ENCODE measurements at places on chromosomes 16 and 17. TPM values are rescaled to one million over a fixed set of nuclear protein-coding genes. Genes with fewer than 3 reads are reported as not detected.

The SLC6A2 gene
- not detected for total RNA-seq

The CDH16 gene
- 0.14 TPM for total RNA-seq

The MYH2 gene
- total RNA-seq, result not detected

The RTN4RL1 gene
- not detected for total RNA-seq

The LITAFD gene
- total RNA-seq, result not detected

The MILR1 gene
- total RNA-seq, result 1.2 TPM

The KAT2A gene
- total RNA-seq, result 18.6 TPM

DNA sequence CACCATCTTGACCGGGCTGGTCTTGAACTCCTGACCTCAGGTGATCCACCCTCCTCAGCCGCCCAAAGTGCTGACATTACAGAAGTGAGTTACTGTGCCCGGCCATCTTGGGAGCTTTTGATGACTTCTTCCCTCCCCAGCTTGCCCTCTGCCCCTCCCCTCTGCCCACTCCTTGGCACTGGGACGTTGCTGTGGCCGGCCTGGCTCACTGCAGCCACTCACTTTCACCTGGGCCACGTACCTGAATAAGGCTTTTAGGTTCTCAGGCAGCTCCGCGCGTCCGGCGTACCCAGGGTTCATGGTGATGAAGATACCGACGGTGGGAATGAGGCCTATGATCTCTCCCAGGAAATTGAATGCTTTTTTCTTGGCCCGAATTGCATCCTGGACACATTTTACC, 81.6 kb downstream of the DNAH17 start:
- DNase-seq, result no peak

DNA sequence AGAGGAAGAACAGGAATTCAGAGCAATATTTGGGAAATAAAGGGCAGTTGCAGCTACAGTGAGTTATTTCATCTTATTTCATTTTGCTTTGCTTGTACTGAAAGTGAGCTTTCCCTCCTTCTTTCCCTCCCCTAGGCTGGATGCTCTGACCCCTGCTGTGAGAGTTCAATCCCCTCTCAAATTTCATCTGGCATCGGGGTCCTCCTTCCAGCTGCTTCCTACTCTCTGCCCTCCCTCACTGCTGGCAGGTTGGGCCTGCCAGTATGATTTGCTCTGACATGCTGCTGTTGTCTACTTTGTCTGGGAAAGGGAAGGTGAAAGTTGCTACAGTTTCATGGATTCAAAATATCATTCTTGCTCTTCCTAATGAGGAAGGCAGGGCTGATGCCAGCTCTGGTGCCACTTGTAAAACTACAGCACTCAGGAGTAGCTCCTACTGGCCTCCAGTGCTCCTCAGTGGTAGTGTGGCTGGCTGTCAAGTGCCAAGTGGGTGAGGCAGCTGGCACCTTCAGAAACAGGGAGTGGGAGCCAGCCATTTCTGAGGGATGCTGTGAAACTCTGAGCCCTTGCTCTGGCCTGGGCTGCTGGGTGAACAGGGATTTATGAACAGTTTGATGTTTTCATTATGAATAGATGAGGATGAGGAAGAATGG, 408.6 kb downstream of the HAPSTR1 start:
- DNase-seq, result no peak

GRCh38 chr17:82890926-82891678, 51.3 kb upstream of the ZNF750 start:
- no peak for DNase-seq

DNA sequence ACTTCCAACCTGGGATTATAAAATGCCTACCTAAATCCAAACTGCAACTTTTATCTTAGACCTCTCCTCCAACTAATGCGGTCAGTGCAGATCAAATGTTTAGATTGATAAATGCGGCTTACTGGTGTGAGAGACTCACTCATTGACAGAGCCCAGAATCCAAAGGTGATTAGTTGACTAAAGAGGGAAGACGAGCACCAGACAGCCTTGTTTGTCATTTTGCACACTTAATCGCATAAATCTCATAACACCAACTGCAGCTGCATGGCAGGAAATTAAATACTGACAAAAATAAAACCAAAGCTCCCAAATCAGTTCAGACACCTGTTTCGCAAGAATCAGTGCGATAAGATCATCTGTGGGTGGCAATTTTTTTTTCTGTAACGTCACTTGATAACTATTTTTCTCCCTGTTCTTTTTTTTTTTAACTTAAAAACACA, 35.9 kb downstream of the NACA2 start:
- no peak for DNase-seq

GRCh38 chr16:87278191-87279093, 38.8 kb downstream of the C16orf95 start:
- DNase-seq, result no peak

DNA sequence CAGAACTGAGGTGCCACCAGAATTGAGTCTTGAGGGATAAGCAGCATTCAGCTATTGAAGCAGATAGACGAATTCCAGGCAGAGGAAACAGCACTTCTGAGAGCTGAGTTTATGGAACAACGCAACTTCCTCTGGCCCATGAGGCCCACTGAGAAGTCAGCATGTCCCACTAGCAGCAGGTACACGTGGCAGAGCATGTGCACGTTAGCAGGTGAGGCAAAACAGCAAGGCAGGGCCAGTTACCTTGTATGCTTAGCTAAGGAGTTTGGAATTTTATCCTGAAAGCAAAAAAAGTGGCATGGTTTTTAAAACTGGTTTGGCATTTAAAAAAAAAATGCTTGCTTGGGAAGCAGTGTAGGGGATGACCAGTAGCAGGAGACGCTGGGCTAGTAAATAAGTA, 305.6 kb downstream of the CPPED1 start:
- DNase-seq, result no peak

DNA sequence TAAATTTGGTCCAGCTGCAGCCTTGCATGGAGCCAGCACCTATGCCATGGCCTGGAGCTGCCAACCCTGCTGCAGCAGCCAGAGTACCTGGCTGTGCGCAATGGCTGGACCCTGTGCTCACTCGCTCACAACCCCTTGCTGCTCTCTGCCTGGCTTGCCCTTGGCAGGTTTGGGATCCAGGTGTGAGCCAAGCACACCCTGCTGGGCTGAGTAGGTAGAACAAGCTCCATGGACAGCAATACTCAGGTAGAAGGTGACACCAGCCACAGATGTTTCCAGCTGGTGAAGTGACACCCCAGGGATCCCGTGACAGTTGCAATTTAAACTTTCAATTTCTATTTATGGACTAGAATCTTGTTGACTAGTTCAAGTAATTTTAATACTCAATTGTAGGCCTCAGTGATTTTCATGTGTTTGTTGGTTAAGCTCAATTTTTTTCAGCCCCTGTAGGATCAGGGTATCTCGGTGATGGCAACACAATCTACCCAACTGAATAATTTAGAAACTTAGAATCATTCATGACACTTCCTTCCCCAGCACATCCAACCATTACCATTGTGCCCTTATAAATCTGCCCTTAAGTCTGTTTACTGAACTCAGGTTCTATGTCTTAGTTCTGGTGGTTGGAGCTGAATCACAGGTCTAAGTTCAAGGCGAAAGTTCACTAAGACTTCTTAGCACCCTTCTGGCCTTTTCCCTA, 480.0 kb downstream of the PMP22 start:
- no peak for DNase-seq

DNA sequence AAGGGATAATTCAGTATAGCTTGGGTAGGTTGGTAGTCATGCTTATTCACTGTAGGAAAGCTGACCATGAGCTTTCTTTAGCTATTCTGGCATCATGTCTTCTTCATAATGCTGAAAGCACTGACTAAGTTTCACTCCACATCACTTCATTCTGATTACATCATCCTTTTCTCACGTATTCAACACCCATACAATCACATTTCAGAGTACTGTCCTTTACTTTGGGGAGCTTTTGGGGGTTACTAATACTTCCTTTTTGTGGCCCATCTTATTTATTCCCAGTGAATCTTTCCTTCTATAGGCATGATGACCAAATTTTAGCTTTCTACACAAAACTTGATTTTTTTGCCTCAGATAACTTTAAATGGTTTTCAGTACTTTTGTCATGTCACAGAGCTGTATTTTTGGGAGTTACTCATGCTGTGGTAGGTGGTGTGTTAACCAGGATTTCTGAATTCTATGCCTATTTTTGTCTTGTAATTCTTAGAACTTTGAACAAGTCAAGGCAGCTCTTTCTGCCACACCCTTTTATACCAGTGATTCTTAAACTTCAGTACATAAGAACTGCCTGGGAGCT, 23.5 kb downstream of the TADA2A start:
- no peak for DNase-seq

- DNase-seq, result no peak
These were observed 16.5 kb downstream of the CNTNAP1 start for GRCh38 chr17:42698736-42699414.

GRCh38 chr16:78704416-78704815, 605.0 kb downstream of the WWOX start:
- no peak for DNase-seq

GRCh38 chr16:67326472-67327309, at the start of the genes KCTD19 and LRRC36:
TSS of gene KCTD19 (minus strand) at chr16:67326741. CDS start at chr16:67326707, 34 bp downstream.
TSS of gene LRRC36 (plus strand) at chr16:67326815. CDS start at chr16:67326863, 48 bp downstream.
- DNase-seq, result no peak

- DNase-seq, result no peak
These were observed 33.1 kb upstream of the C16orf78 start for GRCh38 chr16:49340466-49340865.

DNA sequence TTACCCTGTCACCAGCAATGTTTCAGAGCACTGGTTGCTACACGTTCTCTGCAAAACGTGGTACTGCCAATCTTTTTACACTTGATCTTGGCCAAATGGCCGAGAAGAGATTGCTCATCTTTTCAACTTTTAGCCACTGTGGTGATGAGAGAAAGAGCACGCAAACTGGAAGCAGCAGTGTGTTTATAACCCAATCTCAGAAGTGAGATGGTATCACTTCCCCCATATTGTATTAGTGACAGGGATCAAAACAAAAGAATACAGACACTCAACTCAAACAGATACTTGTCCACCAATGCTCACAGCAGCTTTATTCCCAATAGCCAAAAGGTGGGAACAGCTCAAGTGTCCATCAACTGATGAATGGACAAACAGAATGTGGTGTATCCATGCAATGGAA, 72.1 kb upstream of the FA2H start:
- no peak for DNase-seq

- DNase-seq, result no peak
These were observed 17.9 kb downstream of the CTCF start for GRCh38 chr16:67580202-67580601.

DNA sequence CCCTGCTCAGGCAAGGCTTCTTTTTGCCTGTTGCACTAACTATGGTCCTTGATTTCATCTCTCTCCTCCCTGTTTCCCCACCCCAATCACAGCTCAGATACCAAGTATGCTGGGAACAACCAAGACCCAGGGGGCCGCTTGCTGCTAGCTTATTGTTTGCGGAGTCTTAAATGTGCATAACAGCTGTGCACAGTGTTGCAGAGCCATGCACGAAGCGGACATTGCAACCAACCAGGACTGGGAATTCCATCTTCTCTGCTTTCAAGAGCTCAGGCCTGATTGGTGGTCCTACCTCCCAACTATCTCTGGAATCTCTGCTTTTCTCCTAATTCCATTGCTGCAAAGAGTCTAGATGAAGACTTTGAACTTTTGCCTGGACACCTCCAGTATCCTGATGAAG, 281.3 kb upstream of the TNRC6C start:
- no peak for DNase-seq

DNA sequence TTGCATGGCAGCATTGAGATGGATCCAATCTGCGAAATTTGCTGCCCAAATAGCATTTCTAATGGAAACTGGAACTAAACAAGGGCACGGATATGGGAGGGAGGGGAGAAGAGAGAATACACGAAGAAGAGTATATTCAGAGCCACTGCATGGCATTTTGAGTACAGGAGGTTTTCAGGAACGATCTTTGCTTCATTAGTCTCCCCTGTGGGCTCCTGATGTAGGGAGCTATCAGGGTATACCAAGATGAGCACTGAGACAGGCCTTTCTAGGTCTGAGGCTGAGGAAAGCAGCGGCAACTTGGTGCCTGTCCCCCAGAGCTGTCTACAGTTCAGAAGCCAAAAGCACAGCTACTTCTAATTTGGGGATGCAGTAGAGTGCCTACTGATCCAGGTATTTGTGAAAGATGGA, 257.7 kb upstream of the PMFBP1 start:
- no peak for DNase-seq

- DNase-seq, result no peak
These were observed 644 bp downstream of the QRICH2 start for GRCh38 chr17:76307299-76307965.

DNA sequence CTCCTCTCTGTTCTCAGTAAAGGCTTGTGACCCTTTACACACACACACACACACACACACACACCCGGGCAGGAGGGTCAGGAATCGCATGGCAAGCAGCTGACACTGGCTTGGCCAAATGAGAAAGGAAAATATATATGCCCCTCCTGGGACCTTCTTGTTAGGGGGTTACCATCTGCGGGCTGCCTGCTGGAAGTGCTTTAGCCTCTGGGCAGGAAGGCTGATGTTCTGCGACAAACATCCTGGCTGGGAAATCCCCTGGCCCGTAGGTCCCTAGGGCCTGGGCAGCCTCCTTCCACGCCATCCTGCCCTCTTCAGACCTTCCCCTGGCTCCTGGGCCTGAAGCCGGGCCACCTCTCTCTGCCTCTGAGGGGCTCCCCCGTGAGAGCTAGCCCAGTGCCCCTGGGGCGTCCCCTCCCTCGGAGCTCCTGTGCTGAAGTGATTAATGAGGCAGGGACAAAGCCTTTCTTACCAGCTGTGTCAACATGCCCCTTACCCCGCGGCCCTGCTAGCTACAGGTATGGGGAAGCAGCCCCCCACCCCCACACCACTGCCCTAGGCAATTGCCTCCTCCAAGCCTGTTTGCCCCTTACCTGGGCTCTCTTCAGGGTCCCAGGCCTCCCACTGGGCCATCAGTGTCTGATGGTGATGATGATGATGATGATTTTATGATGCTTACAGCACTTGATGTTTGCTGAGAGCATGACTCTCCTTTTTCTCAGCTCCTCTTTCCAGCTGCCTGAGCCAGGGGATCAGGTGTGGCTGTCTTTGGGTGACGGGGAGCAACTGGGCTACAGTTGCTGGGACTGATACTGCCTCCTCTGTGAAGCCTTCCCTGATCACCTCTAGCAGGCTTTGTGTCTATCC, 32.8 kb upstream of the ETV4 start:
- DNase-seq, result no peak

DNA sequence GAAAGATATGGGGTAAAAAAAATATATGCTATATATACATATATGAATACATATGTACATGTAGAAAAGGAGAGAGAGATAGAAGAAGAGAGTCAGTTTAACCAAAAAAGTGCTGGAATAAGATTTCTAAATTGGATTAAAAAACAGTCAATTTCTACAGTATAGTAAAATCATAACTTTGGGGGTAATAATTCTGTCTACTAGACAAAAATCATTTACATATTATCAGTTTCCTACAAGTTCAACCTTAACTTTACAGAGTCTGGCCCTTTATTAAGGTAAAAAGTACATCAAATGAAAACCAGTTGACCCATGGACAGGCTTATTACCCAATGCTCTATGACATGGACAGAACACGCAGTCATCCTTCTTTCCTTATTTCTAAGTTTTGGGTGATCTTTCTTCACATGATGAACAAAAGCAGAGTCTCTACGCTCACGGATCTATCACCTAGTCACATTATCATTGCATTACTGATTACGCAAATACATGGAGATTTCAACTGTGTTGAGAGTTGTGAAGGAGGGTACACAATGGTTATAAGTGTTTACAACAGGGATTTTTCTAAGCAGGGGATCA, 63.9 kb upstream of the SMIM36 start:
- DNase-seq, result no peak

GRCh38 chr16:468068-468821, 42.8 kb downstream of the RAB11FIP3 start:
- DNase-seq, result no peak

GRCh38 chr16:20683812-20684211, 13.7 kb downstream of the ACSM1 start:
- DNase-seq, result no peak
